ENCODE measurements at places on chromosomes 1 and 21.

- DNase-seq = no peak
These were observed 46.7 kb downstream of the CLIC6 start for GRCh38 chr21:34715518-34715917.

- DNase-seq = no peak
These were observed 6.3 kb downstream of the MIA3 start for GRCh38 chr1:222624214-222624613.

GRCh38 chr1:18132711-18133541 lies 25.3 kb downstream of the IGSF21 start:
- DNase-seq = no peak

GRCh38 chr1:68332041-68332440 lies 99.7 kb upstream of the WLS start:
- no peak for DNase-seq

DNA sequence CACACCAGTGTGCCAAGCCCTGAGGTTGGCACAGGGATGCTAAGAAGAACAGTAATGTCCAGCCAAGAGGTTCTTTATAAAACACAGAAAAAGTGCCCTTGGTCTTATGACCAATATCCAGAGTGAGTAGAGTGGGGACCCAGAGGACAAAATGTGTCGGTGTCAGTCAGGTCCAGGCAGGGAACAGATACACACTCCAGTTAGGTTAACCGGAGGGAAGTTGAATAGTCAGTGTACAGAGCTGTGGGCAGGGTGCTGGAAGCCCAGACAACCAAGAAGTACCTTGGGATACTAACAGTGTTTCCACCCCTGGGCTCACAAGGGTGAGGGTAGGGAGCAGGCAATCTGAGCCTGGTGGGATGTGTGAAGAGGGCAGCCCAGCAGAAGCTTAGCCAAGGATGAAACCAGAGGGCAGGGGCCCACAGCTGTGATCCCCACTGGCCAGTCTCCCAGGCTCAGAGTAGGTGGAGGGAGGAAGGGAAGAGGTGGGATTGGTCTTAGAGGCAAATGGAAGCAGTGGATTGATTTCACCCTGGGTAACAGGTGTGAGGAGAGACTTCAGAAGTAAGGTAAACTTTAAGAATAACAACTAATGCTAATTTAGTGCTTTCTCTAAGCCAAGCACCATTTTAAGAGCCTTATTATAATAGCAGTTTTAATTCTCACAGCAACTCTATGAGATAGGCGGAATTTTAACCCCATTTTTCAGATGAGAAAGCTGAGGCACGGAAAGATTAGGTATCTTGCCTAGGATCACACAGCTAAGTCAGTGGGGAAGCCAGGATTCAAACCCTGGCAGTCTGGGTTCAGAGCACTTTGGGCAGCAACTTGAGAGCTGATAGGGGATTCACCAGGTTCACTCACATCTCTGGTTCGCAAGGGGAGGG lies 143.4 kb upstream of the HOOK1 start:
- DNase-seq = no peak

GRCh38 chr1:16983649-16984048 lies 3.2 kb upstream of the MFAP2 start:
- no peak for DNase-seq

DNA sequence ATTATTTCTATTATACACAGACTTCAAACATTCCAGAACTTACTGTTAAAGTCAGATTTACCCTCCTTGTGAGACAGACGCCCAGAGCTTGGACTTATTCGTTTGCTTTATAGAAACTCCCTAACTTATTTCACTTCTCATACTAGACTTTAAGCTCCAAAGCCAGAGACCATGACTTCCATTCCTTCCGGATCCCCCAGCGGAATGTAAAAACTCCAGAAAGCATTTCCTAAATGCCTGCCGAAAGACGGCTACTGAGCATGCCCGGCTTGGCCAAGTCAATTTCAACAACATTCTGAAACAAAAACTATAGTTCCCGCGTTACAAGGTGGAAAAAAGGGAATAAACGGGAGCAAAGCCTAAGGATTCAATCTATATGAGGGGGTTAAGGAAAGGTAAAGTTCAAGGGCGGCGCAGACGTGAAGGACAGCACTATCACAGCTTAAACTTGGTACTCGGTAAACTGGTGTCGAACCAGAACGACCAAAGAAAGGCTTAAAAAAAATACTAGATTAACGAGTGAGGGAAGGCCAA lies 1.1 kb downstream of the USP48 start:
- no peak for DNase-seq

DNA sequence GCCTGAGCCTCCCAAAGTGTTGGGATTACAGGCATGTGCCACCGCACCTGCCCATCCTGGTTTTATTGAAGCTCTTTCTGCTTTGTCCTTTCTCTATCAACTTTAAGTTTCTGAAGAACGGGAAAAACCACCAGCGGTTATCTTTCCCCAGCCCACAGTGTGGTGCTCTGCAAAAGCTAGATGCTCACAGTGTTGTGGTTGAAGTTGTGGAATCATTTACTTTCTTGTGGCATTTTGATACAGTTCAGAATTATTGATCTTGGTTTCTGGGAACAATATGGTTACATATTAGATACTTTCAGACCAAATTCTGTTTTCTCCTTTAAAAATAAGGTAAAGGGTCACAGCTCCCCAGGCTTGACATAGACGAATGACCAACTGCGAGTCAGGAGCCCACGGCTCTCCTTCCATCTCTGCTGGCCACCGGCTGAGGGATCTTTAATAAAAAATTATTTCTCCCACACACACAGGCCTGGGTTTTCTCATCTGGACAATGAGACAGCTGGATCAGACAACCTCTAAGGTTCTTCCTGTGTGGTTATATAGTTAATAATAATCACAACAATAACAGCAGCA lies 385.3 kb downstream of the SETD4 start:
- DNase-seq = no peak

DNA sequence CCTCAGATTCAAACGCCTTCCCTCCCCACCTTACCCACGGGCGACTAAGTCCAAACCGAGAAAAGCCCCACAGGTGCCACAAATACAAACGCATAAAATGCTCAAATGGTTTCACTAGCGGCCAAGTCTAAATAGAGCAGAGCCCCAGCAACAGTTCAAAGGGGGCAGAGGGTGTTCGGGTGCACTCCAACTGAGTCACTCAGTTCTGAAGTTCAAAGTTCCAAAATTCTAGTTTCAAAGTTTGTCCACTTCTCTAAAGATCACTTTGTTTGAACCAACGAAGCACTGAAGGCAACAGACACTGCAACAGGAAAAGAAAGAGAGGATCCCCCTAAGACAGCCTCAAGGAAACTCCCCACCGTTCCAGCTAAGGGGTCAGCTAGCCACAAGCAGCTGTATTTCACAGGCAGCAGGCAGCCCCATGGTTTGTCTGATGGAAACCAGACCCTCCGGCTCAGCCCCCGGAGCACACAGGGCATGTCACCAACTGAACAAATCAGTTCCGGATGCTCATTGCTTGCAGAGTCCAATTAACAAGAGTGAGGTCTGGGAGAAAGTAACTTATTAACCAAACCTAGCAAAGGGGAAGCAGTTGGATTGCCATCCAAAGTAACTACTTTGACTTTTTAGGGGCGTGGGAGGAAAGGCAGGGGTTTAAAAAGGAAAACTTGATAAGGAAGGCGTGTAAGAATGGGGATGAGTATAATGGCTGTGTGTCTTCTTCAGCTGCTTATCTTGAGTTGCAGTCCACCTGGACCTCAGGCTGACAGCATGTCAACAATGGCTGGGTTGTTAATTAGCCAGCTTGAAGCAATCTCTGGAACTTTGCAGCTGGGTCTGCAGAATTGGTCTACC lies 1423.9 kb upstream of the PRMT6 start:
- no peak for DNase-seq

GRCh38 chr1:112729909-112730308 lies 14.8 kb upstream of the PPM1J start:
- peak; percentile 43 for DNase-seq

- no peak for DNase-seq
These were observed 3.2 kb downstream of the ATP1B1 start for GRCh38 chr1:169109561-169110134.

- no peak for DNase-seq
These were observed 74.3 kb downstream of the BRINP3 start for GRCh38 chr1:190403402-190403801.

GRCh38 chr1:247156787-247157232 lies 15.0 kb downstream of the ZNF124 start:
- no peak for DNase-seq

DNA sequence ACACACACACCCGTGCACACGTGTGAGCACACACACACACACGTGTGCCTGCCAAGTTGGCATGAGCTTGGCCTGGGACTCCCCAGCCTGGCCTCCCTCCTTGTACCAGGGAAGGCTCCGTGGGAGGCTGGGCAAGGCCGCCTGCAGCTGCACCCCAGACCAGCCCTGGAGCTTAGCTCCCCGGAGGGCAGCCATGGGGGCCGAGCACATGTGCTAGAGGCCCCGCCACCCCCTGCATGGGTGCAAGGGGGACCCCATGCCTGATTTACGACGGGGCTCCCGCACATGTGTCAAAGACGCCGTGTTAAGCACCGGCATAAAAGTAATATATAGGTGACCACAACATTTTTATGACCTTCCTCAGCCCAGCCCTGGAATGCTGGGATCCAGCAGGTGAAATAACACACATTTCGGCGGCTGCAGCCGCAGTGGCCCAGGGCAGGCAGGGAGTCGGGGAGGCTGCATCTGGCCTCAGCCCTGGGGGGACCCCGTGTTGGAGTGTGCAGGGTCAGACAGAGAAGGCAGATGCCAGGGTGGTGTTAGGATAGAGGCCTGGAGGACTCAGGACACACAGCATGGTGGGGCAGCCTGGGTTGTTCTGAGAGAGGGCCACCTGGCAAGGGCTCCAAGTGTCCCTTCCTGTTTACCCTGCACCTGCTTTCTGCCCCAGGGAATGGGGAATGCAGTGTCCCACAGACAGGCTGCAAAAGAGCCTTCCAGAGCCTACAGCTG lies 56.3 kb downstream of the WNT9A start:
- peak; percentile 27 for DNase-seq

- DNase-seq = no peak
These were observed 26.5 kb downstream of the RERE start for GRCh38 chr1:8790987-8791386.

GRCh38 chr1:245691897-245692296 lies 537.1 kb downstream of the KIF26B start:
- DNase-seq = no peak

DNA sequence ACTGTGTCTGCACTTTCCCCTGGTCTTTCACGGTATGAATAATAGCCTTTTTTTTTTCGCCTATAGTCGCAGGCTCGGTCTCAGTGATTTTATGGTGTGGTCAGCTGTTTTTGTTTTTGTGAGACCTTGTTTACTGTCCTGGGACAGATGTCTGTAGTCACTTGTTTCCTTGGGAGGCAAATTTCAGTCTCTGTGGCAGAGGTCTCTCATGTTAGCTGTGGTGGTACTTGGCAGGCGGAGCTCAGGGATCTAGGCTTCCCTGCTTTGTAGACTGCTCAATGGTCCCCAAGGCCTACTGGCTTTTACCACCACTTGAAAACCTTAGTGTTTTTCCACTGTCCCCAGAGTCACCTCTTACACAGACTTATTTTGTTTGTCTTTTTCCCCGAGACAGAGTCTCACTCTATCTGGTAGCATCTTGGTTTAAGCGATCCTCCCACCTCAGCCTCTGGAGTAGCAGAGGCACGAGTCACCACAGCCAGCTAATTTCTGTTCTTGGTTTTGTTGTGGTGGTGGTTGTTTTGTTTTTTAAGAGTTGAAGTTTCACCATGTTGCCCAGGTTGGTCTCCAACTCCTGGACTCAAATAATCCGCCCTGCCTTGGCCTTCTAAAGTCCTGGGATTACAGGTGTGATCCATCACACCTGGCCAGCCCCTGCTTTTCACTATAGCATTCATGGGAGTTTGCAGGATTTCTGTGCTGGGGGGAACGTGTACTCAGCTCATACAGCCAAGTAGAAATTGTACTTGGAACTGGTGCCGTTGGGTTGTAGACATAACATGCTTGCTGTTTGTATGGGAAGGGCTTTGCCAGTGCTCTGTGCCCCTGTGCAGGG lies 10.3 kb downstream of the RNU1-2 start:
- DNase-seq = no peak

GRCh38 chr1:110134050-110134595 lies 16.2 kb upstream of the SLC6A17 start:
- no peak for DNase-seq

DNA sequence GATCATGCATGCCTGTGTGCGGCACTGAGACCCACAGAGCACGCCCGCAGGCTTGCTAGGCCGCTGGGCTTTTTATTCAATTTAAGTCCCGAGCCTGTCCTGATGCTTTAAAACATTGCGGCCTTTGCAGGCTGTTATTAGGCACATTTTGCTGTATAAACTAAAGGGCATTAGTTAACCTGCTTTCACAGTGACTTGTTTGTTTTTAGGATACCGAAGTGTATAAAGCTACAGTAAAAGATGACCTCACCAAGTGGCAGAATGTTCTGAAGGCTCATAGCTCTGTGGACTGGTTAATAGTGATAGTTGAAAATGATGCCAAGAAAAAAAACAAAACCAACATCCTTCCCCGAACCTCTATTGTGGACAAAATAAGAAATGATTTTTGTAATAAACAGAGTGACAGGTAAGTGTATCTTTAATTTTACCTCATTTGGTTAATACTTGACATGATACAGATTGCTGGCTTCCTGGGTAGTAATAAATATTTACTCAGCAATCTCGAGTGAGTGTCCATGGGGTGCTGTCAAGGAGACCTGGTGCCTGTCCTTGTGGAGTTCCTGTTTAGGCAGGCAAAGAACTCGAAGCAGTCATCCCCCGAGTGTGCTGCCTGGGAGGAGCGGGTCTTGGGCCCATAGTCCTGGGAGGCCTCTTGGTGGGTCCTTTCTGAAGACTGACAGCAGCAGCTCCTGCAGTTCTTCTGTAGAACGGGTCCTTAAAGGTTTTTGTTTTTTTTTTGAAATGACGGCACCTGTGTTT lies 40.1 kb downstream of the TRAPPC10 start:
- no peak for DNase-seq

DNA sequence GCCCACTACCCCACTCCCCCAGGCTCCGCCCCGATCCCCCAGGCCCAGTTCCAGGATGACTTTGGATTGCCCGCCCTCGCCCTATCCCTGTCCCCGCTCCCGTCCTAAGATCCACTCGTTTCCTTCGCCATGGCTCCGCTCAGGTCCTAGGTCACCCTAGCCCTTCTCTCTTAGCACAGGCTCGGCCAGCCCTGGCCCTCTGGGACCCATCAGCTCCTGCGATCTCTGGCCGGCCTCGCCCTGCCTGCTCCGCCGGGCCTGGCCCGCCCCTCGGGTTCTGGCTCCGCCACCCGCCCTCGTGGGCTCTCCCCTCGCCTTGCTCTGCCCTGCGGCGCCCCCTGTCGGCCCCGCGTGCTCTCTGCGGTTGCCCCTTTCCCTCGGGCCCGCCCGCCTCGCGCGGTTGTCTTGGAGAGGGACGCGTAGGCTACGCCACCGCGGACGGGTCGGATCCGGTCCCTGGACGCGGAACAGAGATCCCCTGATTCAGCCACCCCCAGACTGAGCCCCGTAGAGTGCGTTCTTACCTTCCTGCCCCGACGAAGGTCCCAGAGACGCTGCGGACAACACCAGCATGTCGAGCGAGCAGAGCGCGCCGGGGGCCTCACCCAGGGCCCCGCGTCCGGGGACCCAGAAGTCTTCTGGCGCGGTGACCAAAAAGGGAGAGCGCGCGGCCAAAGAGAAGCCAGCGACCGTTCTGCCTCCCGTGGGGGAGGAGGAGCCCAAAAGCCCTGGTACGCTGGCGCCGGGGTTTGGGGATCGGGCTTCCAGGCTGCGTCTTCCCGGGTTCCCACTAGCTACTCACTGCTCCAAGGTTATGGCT lies at the start of gene LRRC71:
Gene LRRC71, plus strand, starts transcription at position 400 of the 820 bp plus-strand sequence. Its CDS starts 172 bp downstream, at position 572.
- DNase-seq = peak; percentile 99

GRCh38 chr1:203173566-203173965 lies 2.1 kb downstream of the MYBPH start:
- DNase-seq = peak; percentile 85
